ENCODE measurements at places on chromosomes 5 and 9. TPM values are rescaled to one million over a fixed set of nuclear protein-coding genes. Genes with fewer than 3 reads are reported as not detected.

ERCC8 gene
- 13.9 TPM for total RNA-seq

LPCAT1 gene
- 229 TPM for total RNA-seq

ITGA2 gene
- total RNA-seq, result 2.2 TPM

CKMT2 gene
- total RNA-seq, result not detected

GRCh38 chr9:15416880-15417279 lies 5.8 kb upstream of the SNAPC3 start:
- peak; percentile 82 for DNase-seq

- DNase-seq, result peak; percentile 82
Measured at GRCh38 chr5:177478711-177479646, 5.5 kb upstream of the DBN1 start.

- DNase-seq, result no peak
Measured at GRCh38 chr5:96294884-96295202, 138.2 kb downstream of the PCSK1 start.

- DNase-seq, result peak; percentile 53
Measured at GRCh38 chr5:127599847-127600246, 49.0 kb upstream of the CTXN3 start.

DNA sequence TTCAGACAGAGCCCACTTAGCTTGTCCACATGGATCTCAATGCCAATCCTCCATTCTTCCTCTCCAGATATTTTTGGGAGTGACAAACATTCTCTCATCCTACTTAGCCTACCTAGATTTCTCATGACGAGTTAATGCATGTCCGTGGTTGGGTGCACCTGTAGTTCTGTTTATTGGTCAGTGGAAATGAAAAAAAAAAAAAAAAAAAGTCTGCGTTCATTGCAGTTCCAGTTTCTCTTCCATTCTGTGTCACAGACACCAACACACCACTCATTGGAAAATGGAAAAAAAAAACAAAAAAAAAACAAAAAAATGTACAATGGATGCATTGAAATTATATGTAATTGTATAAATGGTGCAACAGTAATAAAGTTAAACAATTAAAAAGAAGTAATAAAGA lies 59.0 kb downstream of the BASP1 start:
- no peak for DNase-seq

- DNase-seq, result peak; percentile 87
Measured at GRCh38 chr9:112119225-112120029, 55.7 kb downstream of the SUSD1 start.

DNA sequence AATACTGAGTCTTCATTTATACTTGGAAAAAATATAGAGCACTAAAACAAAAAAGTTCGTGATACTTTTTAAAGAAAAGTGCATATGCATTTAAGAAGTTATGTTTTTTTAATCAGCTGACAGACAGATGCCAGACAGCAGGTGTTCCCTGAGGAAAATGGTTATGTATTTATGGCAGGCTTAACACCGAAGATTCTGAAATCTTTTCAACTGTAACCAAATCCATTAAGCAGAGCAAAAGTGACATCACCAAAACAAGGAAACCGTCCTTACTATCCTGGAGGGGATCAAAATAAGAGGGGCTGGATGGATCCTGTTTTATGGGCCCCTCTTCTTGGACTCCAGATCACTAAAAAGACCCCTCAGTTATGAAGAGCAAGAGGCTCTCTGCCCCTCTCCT lies 404.9 kb upstream of the ADAMTS16 start:
- no peak for DNase-seq

GRCh38 chr9:113912816-113913215 lies 36.7 kb downstream of the ZNF618 start:
- DNase-seq, result no peak

DNA sequence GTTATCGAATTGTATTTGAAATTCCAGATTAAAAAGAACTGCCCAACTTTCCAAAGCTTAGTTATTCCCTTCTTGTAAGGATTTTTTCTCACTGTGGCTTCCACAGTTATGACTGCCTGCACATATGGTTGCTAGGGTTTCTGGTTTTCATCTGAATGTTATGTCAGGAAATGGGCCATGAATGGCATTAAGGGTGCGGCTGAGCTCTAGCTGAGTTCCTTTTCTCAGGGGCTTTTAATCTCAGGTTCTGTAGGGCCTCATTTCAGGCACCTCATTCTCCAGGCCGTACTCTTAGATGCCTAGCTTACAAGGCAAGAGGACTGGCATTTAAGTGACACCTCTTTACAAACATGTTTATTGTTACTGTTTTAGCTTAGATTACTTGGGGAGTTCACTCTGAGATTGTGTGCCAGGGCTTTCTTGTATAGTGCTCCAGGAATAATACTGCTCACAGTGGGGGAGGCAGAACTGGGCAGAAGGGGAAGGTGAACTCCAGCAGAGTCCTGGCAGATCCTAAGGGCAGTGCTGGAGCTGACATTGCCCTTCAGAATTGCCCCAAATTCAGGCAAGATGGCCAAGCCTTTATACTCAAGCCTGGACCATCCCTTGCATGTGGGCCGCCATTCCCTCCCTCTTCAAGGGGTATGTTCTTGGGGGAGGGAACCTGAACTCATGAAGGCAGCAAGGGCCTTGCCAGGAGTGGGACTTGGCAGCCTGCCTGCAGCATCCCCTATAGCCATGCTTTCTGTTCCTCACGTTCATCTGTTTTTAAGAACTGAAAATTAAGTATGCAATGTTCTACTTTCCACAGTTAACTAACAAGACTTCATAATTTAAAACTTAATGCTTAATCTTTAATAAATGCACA lies 111.5 kb downstream of the KDM4C start:
- no peak for DNase-seq

- no peak for DNase-seq
Measured at GRCh38 chr5:176829320-176829719, 19.0 kb downstream of the UNC5A start.

All from stomach (tissue), 19 donors.